Breast epithelium (tissue), 4 donors: ENCODE measurements at places on chromosomes 5 and 9. TPM values are rescaled to one million over a fixed set of nuclear protein-coding genes. Genes with fewer than 3 reads are reported as not detected.

DNA sequence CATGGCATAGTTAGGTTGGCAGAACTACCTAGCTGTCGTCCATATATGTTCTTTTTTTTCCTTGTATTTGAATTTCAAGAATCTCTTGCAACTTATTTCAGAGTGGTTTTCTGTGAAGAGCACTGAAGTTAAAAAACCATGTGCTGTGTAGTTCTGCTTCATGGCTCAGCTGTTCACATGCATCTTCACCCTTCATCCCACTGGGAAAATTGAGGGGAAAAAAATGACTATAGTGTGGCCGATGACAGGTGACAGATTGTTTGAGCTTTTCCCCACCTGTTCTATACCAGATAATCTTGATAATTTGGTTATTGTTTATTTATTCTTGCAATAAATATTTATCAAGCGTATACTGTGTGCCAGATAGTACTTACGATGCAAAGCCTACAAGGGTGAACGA lies 77.8 kb downstream of the AOPEP start:
- no peak for DNase-seq

DNA sequence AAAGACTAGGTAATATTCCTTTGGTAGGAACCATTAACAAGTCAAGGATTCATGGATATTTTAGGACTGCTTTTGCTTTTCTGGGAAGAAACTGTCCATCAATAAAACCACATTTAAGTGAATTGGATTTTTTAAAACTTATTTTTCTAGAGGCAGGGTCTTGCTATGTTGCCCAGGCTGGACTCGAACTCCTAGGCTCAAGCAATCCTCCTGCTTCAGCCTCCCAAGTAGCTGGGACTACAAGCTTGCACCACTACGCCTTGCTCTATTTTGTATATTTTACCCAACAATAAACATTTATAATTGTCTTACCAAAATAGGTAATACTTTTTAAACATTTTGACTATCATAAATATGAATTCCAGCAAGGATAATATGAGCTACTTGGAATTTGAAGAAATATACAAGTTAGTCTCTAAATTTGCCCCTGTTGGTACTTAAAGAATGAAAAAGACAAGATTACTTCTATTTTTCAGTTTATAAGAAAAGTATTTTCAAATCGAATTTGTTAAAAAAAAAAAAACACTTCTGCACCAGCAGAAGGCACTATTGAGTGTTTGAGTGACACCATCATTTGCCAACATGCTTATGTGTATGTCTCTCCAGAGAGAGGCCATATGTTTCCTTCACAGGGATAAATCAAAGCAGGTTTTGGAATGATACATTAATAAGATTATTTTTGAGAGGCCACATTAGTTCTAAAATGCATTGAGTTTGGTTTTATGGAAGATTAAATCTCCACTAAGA lies 60.0 kb upstream of the CARTPT start:
- no peak for DNase-seq

- DNase-seq: no peak
Observed at GRCh38 chr5:56328753-56329560, 95.8 kb upstream of the ANKRD55 start.

DNA sequence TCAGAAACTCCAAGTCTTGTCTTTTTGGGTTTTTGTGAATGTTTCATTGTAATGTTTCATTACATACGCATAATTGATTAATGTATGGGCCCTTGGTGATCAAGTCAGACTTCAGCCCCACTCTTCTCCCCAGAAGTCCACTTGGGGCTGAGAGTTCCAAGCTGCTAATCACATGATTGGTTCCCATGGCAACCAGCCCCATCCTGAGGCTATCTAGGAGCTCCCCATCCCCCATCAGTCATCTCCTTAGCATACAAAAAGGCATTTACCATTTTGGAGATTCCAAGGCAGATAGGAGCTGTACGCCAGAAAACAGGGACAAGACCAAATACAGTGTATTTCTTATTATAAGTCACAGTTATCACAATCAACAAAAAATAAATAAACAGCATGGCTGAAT lies 22.9 kb upstream of the SYK start:
- DNase-seq: no peak

The TRPM6 gene
- 1.3 TPM for total RNA-seq

The TMEM174 gene
- not detected for total RNA-seq
